NCI-H1930 (cell line): ENCODE measurements at places on chromosomes 11 and 22.

GRCh38 chr11:93740031-93740729 lies 1.1 kb downstream of the TAF1D start:
- DNase-seq: no peak

- no peak for DNase-seq
Observed at GRCh38 chr11:65505466-65506289, 6.8 kb downstream of the MALAT1 start.

DNA sequence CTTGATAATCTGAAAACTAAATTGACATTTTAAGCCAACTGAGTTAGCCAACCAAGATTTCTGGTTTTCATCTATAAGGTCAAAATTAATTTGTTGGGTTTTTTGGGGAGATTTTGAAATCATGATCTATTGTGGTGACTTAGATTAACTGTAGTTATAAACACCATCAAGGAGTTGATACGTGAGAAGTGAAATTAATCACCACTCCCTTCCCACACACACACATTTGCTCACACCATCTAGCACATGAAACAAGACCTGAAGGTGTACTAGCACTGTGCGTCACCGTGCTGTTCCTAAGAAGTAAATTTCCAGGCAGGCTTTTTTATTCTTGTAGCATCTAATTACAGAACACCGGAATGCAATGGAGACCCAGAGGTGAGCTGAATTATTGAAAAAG lies 2.1 kb downstream of the OR5B21 start:
- no peak for DNase-seq

DNA sequence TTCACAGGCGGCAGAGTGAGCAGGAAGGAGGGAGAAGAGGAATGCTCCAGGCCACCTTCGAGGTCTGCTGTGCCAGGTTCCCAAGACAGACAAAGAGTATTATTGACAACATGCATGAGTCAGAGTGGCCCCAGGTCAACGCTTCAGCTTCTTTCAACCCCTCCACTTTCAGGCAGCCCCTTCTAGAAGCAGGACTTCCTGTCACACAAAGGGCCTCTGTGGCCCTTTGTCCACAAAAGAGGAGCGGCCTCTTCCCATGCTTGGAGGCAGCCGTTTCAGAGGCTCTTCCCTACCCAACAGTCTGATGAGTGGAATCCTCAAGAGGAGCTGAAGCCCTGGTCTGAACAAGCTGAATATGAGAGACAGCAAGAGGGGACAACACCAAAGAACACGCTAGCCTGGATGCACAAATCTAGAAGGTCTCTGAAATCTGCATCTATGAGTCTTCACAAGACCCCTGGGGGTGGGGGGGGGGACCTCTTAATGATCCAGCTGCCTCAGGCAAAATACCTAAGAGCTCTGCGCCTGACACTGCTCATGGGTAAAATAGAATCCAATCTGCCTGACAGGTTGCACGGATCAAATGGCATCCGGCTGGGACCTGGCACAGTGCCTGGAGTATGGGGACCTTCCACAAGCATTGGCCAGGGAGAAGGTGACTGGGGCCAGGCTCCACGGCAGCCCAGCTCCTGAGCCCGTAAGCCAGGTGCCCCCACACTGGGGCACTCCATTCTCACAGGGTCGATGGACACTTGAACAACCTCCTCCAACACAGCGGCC lies 67.5 kb downstream of the PACSIN2 start:
- no peak for DNase-seq

DNA sequence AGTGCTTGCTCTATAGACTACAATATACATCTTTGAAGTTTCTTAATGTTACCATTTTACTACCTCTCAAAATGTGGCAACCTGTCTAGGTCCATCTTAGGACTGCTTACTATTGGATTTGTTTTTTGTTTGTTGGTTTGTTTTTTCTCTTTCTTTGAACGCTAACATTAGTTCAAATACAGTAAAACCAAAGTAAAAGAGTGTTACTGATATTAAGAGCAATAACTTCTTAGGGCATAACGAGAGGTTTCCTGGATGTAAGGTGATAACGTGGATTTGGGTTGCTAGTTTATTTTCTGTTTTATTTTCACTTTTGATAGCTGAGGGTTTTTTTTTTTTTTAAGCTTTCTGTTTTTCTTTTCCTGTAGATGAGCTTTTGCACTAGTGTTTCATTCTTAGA lies 43.6 kb downstream of the TMEM135 start:
- no peak for DNase-seq

GRCh38 chr11:88188251-88188931 lies 13.1 kb upstream of the RAB38 start:
- no peak for DNase-seq

DNA sequence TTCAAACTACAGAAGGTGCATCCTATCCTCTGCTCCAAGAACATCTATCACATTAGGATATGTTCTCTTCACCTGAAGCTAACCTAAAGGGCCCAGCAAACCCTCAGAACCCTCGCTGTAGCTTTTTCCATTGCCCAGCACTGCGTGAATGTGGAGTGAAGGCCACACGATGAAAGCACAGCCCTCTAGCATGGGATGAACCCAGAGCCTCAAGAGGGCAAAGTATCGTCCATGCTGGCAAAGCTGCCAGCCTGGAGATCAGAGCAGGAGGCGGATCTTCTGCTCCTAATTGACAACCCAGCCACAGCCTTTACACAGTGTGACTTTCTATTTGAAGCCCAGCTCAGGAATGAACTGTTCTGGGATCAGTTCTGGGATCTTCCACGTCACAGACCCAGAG lies 65.1 kb upstream of the USP47 start:
- no peak for DNase-seq

- no peak for DNase-seq
Observed at GRCh38 chr11:84034484-84034883, 748.3 kb upstream of the CCDC90B start.

- DNase-seq: peak; percentile 24
Observed at GRCh38 chr22:28594797-28595462, 84.7 kb downstream of the TTC28 start.

GRCh38 chr11:61294717-61295595 lies at the start of gene VWCE:
TSS of gene VWCE (minus strand) at chr11:61295316. CDS start at chr11:61295037, 279 bp downstream.
- peak; percentile 54 for DNase-seq

GRCh38 chr22:46501701-46502100 lies 35.7 kb downstream of the CELSR1 start:
- DNase-seq: no peak

- no peak for DNase-seq
Observed at GRCh38 chr11:44310206-44310462, 195 bp upstream of the ALX4 start.

DNA sequence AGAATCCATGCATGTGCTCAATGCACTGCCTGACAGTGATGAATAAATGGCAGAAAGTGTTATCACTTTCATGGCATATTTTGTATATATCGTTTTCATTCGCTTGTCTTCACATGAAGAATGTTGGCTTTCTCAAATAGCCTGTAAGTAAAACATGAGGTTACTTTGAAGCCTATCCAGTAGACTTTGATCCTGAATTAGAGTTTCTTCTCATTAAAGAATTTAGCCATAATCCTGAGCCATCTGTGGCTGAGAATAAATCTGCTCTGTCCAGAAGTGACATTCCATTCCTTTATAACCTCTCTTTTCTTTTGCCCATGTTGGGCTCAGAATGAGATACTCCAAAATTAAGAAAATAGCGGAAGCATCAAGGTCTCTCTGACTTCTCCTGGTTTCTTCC lies 1071.7 kb upstream of the TENM4 start:
- DNase-seq: no peak

DNA sequence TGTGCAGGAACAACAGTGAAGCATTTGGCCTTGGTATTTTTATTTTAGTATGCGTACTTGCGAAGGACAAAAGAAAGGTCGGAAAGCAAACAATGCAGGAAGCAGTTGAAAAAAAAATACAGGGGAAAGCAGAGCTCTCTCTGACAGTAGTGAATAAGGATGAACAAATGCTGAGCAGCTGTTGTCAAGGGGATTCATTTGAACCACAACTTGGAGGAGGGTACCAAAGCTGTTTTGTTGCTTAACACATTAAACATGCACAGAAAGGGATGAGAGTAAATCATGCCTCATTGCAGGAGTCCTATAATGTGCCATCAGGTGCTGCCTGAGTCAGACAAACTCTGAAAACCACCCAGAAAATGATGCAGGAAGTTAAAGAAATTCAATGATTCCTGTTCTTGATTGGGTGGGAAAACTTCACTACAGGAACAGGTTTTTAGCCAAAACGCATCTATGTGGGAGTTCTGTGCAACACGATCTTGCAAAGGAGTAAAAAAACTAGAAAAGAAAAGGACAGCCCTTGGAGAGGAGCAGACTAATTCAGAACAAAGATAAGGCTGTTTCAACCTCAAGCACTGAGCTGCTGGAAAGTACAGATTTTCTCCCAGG lies 2113.5 kb downstream of the LRRC4C start:
- no peak for DNase-seq

- no peak for DNase-seq
Observed at GRCh38 chr11:131999084-131999483, 628.7 kb downstream of the NTM start.

DNA sequence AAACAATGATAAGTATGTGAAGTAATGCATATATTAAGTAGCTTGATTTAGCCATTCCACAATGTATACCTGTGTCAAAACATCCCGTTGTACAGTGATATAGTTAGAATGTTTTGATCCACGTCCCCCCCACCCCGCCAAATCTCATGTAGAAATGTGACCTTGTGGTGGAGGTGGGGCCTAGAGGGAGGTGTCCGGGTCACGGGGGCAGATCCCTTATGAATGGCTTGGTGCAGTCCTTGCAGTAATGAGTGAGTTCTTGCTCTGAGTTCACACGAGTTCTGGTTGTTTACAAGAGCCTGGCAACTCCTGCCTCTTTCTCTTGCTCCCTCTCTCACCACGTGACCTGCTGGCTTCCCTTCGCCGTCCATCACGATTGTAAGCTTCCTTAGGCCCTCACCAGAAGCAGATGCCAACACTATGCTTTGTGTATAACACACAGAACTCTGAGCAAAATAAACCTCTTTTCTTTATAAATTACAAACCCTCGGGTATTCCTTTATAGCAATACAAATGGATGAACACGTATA lies 41.6 kb downstream of the FANCF start:
- no peak for DNase-seq

DNA sequence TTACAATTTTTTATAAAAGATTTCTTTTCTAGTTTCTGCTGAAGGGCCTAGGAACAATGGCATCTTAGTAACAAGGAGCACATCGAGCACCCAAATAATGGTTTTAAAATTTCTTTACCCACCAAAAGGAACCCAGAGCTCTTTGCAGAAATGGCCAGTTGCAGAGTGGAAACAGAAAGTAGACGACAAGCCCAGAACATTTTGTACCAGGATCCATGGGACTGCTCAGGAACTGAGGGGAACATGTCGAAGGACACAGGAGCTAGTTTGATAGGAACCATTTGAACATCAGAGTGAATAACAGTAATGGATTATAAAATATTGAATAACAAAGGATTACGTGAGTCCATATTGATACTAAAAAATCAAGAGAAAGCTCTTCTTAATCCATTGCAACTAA lies 17.3 kb downstream of the PANX1 start:
- no peak for DNase-seq

- DNase-seq: no peak
Observed at GRCh38 chr11:80136991-80137390, 696.2 kb upstream of the TENM4 start.

DNA sequence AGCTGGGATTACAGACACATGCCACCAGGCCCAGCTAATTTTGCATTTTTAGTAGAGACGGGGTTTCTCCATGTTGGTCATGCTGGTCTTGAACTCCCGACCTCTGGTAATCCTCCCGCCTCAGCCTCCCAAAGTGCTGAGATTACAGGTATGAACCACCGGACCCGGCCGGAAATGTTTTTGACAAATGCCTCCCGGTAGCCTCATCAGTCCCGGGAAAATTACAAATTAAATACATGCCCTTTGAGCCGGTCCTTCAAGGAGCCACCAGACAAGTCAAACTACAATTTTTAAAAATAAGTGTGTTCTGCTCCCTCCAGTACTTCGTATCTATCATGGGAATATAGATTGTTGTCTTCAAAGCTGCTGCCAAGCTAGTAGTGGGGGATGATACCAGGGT lies 17.5 kb downstream of the WBP2NL start:
- DNase-seq: no peak

- no peak for DNase-seq
Observed at GRCh38 chr11:34870548-34871196, 45.5 kb downstream of the APIP start.

- no peak for DNase-seq
Observed at GRCh38 chr11:2535673-2536439, 91.0 kb downstream of the KCNQ1 start.

DNA sequence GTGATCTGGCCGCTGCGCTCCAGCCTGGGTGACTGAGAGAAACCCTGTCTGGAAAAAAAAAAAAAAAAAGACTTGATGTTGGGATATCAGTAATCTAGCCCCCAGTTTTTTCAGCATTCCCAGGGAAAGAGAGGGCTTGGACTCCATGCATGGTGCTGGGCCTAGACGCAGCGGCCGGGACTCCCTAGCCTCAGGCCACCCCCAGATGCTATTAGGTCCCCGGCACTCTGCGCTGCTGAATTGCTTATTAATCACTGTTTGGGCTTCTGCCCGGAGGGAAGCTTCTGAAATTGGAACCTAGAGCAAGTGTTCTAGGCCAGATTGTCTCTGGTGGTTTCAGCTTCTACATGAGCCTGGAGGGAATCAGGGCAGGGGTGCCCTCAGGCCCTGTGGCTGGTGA lies 39.0 kb downstream of the SLCO2B1 start:
- no peak for DNase-seq

DNA sequence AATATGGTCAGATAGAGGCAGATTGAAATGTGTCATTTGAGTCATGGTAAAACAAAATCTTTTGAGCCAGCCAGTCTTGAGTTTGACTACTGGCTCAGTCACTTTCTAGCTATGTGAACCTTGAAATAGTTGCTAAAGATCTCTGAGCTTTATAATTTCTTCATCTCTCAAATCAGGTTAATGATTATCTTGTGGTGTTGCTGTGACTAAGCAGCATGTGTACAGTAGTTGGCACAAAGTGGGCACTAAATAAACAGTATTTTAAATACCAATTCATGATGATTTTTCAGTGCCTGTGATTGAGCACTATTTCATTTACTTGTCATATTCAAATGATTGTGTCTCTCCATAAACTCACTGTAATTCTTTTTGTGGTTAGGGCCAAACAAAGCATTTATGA lies 70.8 kb downstream of the RAB38 start:
- DNase-seq: no peak

DNA sequence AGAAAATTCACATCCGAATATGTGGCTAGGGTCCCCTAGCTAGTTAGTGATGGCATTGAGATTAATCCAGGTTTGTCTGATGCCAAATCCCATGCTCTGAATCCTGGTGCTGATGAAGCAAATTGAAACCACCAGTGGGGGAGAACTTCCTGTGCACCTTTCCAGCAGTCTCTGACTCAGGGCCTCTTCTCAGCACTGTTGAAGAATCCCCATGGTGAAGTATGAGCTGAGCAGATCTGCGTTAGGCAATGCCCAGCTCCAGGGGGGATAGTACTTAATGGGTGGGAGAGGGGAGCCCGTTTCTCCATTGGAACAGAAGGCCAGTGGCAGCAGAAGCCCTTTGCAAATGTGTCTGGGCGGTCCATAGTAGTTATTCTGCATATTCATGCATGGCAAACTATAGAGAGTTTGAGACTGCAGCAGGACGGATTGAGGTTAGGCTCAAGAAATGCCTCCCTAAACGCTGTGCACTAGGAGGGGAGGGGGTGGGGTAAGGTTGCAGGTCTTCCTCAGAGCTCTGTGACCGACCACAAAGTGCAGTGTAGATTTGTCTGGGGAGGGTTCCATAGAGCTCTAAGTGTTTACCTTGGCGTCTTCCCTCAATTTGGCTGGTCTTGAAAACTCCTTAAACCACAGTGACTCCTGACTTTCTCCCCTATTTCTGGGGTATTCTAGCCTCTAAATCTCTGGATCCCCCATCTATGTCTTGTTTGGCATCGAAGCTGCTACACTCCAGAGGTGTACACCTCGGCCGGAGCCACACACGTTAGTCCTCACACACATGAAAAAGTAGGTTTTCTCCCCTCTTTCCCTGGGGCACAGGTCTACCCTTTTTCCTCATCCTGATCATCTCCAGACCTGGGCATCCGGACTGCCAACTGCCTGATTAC lies 4.8 kb downstream of the POU2F3 start:
- no peak for DNase-seq
